ENCODE measurements at places on chromosomes 16 and 17.
A peak's percentile ranks its signal among the peaks of the same experiment; 100 is the strongest.

DNA sequence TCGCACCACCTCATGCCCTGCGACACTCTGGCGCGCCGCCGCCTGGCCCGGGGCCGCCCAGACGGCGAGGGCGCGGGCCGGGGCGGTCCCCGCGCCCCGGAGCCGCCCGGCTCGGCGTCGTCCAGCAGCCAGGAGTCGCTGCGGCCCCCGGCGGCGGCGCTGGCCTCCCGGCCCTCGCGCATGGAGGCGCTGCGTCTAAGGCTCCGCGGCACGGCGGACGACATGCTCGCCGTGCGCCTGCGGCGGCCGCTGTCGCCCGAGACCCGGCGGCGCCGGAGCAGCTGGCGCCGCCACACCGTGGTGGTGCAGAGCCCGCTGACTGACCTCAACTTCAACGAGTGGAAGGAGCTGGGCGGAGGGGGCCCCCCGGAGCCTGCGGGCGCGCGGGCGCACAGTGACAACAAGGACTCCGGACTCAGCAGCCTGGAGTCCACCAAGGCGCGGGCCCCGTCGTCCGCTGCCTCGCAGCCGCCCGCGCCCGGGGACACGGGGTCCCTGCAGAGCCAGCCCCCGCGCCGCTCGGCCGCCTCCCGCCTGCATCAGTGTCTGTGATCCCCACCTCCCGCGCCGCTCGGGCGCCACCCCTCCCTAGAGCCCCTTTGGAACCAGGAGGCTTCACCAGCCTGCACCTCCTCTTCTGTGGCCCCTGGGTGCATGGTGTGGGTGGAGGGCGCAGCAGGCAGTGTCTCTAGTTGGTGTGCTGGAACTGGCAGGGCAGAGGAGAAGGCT is 82.3 kb downstream of the ARHGAP23 start:
- no peak for DNase-seq

GRCh38 chr17:2400877-2401425 is at the start of gene MNT:
Gene MNT (minus strand): TSS chr17:2401060. CDS start chr17:2400712, 348 bp downstream.
- DNase-seq, result peak; percentile 81

GRCh38 chr17:9101356-9101755 is 80.0 kb downstream of the NTN1 start:
- no peak for DNase-seq

DNA sequence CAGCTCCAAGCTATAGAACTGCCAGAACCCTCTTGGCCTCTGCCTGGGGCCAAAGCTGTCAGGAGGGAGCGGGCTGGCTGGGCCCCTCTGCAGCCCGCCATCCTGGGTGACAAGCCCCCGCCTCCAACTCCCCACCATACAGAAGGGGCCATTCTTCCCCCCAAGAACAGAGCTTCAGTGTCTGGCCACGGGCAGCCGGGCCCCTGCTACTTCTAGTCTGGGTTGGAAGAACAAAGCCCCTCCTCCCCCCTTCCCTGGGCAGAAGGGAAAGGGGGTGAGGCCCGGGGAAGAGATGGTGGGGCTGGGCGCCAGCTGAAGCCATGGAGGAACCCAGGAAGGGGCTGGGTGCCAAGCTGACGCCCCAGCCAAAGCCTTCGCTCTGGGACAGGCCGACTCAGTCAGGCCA is 9.0 kb downstream of the NAT9 start:
- DNase-seq, result no peak

DNA sequence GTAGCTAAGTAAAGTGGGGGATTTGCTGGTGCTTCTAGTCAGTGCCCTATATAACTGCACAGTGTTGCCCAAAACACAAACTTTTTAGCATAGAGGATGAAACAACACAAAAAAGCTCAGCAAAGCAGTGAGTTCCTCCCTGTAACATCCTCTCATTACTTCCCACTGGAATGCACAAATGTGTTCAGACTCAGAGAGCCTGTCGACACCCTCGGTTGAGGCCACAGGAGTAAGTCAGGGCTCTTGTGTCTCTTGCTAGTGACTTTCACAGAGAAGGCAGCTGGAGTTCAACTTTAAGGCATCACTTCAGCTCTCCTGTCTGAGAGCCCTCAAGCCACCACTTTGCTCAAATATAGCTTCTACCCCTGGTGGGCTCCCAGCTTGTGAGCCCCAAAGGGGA is 107.2 kb upstream of the NETO2 start:
- no peak for DNase-seq

DNA sequence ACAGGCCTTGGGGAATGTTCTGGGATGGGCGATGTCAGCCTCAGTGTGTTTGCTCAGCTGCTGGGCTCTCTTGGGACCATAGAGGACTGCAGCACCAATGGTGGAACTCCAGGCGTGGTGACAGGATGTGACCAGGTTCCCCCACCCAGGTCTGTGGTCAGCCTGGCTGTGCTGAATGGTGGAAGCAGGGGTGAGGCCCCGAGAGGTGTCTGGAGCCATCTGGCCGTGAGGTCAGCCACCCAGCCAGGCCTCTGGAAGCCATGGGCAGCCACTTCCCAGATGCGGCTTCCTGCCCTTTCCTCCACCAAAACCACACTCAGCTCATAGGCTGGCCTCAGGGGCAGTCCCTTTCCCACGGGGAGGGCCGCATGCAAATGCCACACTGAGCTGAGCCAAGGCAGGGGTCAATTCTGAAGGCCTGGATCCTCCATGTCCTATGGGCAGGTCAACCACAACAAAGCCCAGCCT is 7.8 kb upstream of the MAPK7 start:
- DNase-seq, result no peak

- no peak for DNase-seq
These were observed 578 bp downstream of the PGAP6 start for GRCh38 chr16:381012-381788.

DNA sequence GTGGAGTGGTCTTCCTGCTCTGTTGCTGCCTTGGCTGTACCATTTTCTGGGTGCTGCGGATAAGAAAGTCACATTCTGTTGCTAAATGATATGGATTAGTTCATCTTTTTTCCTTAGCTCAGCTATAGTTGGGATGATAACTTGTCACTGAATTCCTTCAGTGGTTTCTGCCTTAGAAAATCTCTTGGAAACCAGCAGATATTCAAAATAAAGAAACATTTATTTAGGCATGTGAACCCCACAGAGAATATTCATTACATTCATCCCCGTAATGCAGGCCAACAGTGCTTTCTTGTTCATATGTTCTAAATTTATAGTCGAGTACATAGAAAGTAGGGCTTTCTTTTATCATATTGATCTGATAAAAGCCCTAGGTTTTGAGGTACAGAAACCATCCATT is 151.3 kb downstream of the CYB561 start:
- no peak for DNase-seq

GRCh38 chr16:58027161-58027915 is 1.8 kb downstream of the MMP15 start:
- no peak for DNase-seq

GRCh38 chr16:85193115-85193493 is 80.8 kb upstream of the CIBAR2 start:
- no peak for DNase-seq

DNA sequence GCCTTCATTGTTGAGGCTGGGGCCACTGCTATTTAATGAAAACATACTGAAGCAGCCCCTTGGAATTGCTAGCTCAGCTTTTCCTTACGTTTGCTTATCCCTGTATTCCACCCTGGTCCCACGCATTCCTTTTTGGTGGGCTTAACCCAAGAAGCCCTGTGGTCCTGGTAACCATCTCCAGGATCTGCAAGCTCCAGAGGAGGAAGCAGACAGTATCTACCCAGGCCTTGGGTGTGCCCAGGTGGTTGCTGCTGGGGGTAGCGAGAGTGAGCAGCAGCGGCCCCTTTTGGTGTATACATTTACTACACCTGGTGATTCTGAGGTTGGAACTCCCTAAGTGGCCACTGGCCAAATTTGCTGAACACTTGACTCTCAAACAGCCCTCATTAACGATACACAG is 97.7 kb downstream of the CBLN1 start:
- no peak for DNase-seq

- no peak for DNase-seq
These were observed 479 bp downstream of the IRX6 start for GRCh38 chr16:55324285-55325079.

GRCh38 chr16:80441935-80442334 is 98.9 kb upstream of the DYNLRB2 start:
- no peak for DNase-seq

DNA sequence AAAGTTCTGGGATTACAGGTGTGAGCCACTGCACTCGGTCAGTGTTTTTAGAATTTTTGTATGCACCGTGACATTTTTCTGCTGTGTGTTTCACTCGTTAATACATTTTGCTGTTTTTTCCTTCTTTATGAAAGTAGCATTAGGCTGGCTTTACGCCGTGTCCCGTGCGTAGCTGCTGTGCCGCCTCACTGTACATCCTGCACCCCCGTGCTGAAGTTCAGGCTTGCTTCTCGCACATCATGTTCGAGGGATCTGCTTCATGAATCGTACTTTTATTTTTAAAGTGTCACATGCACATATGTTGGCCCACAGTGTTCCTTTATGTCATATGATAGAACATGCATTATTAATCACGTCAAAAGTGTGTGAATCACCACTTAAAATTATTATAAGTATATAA is 84.4 kb upstream of the ZNF750 start:
- no peak for DNase-seq

DNA sequence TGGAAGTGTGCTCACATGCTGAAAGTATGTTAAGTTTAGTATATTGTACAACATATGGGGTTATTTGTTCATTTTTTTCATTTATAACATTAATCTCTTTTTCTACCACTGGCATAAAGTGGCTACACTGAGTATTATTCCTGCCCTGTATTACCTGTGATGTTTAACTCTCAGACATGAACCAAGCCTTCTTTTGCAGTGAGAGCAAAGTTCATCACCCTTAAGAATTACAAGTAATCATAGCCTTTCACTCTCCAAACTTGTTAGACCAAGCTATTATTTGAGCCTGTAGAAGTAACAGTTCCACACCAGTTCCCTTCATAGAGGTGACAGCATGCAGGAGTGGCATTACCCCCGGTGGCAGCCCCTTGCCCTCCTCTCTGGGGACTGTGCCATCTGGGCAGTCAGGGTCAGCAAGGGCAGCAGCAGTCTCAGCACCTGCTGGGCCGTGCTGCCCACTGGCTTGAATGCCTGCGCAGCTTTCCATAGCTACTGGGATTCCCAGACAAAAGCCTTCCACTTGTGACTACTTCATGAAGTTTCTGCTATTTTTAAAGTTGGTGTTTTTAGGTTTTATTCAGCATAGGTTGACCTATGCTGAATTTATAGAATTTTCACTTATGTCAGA is 71.3 kb downstream of the TMC6 start:
- DNase-seq, result no peak

DNA sequence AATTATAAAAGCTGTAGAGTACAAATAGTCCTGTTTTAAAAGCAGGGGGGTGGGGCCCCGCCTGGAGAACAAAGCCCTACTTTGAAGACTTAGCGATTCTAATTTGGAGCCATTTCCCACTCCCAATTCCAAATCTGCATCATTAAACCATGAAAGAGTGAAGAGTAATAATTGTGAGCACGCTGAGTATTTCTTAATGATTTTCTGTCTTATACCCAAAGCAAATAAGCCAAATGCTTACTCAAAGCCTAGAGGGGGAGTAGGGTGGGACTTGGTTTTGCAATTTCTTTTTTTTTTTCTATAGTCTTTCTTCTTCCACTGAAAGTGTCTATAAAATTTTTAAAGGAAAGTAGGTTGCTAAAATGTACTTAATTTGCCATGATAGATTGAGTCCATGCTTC is 470.1 kb downstream of the TOX3 start:
- DNase-seq, result no peak

GRCh38 chr17:35041390-35041789 is 22.1 kb downstream of the RFFL start:
- DNase-seq, result no peak

GRCh38 chr17:44840274-44840673 is 7.4 kb upstream of the HIGD1B start:
- no peak for DNase-seq

- DNase-seq, result no peak
These were observed 520 bp downstream of the JPT2 start for GRCh38 chr16:1678500-1679098.

- DNase-seq, result no peak
These were observed 5.0 kb upstream of the DCTPP1 start for GRCh38 chr16:30434852-30435251.

- DNase-seq, result no peak
These were observed 188.0 kb downstream of the SOX9 start for GRCh38 chr17:72308744-72309385.

- no peak for DNase-seq
These were observed 135.4 kb downstream of the TMEM132E start for GRCh38 chr17:34714475-34715410.

GRCh38 chr17:40480501-40481003 is 20.9 kb downstream of the TNS4 start:
- no peak for DNase-seq

- no peak for DNase-seq
These were observed 161.5 kb downstream of the ZFHX3 start for GRCh38 chr16:72886346-72886974.

DNA sequence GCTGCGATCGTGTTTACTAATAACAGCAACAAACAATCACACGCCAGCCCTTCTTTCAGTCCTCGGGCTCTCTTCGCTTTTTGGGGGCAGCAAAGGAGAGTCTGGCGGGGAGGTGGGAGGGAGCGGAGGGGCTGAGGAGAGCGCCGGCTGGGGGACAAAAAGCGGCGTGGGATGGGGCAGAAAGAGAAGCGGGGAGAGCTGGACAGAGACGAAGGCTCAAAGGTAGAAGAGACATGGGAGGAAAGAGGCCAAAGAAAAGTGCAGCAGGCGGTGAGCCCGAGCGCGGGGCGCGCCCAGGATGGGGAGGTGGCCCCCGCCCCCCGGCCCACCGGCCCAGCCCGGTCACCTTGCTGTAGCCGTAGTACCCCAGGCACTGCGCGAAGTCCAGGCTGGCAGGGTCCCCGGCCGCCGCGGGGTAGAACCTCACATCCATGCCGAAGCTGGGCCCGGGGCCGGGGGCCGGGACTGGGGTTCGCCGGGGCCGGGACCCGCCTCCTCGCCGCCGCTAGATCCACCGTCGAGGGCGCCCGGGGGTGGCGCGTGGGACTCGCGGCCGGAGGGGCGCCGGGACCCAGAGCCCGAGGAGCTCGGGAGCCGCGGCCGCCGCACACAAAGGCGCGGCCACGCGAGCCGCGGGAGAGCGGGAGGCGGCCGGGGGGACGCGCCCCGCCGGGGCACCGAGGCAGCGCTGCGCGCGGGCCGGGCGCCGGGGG is 496 bp downstream of the TOX3 start:
- DNase-seq, result no peak

DNA sequence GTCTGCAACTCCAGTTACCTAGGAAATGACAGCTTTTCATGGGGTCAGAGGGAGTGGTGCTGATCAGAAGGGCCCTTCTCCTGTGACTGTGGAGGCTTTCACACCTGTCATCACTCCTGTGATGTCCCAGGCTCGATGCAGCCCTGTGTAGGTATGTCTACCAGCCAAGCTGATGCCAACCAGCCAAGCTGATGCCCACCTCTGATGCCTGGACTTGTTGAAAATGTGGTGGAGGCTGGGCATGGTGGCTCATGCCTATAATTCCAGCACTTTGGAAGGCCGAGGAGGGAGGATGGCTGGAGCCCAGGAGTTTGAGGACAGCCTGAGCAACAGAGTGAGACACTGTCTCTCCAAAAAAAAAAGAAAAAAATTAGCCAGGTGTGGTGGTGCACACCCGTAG is 33.7 kb upstream of the RGS9 start:
- DNase-seq, result no peak

- DNase-seq, result no peak
These were observed 101.8 kb downstream of the MYH11 start for GRCh38 chr16:15754821-15755534.

- no peak for DNase-seq
These were observed 4.4 kb downstream of the EPN3 start for GRCh38 chr17:50536683-50537646.

Data from NCI-H1048 (cell line).